ENCODE measurements at places on chromosomes 2 and 18.

- no peak for DNase-seq
Measured at GRCh38 chr18:3804336-3804735, 354.4 kb downstream of the TGIF1 start.

GRCh38 chr2:675982-676646 is 1.1 kb downstream of the TMEM18 start:
- DNase-seq: peak; percentile 19

DNA sequence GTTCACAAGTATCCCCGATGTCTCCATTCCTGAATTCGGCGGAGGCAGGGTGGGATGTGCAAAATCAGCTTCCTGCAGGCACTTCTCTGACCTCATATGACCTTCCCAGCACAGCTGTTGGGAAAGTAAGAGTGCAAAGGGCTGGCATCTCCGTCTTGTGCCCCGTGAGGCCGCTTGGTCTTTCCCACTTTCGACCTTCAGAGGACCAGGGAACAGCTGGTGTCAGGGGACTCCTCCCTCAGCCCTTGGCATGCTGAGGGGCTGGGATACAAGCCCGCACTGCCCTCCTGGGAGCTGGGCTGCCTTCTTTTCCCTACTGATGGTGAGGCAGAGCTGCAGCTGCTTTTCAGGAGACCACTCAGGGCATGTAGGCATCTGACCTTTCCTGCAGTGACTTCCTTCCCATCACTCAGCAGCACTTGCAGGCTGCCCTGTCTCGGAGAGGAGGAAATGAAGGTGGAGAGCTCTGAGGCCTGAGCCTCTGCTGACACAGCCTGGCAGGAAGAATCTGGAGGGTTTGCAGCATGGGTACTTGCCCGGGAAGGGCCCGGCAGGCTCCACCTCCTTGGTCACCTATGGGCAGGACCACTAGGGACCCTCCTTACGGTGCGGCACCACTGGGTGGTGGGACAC is 277.2 kb upstream of the HS6ST1 start:
- no peak for DNase-seq

GRCh38 chr2:134468164-134468563 is 214.3 kb downstream of the MGAT5 start:
- DNase-seq: no peak

- no peak for DNase-seq
Measured at GRCh38 chr2:216339456-216340279, 32.6 kb downstream of the MARCHF4 start.

- DNase-seq: no peak
Measured at GRCh38 chr2:219509780-219510511, 4.3 kb upstream of the ASIC4 start.

DNA sequence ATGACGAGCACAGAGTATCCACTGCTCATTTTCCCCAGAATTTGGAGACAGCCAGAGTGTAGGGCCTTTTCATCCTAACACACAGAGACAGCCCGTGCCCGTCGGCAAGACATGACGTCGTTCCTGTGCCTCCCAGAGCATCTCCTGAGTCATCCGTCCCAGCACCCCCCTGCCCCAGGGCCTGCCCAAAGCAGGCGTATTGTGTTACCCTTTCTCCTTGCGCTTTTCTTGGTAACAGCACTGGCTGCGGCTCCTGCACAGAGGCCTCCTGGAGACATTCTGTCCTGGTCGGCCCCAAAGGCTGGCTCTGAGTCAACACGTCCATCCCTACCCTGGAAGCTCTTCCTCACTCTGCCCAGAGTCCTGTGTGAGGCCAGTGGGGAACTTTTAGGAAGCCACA is 217.1 kb downstream of the KLHL29 start:
- no peak for DNase-seq

Data from activated T-helper 1 cell treated with Interleukin-2 at 50 U/mL for 16 hours (primary cell).